ENCODE measurements at places on chromosomes 6 and 20.

GRCh38 chr6:42864602-42865001 is 14.8 kb upstream of the RPL7L1 start:
- no peak for DNase-seq

- DNase-seq = no peak
These were observed 56.3 kb downstream of the RGS17 start for GRCh38 chr6:153074761-153075160.

DNA sequence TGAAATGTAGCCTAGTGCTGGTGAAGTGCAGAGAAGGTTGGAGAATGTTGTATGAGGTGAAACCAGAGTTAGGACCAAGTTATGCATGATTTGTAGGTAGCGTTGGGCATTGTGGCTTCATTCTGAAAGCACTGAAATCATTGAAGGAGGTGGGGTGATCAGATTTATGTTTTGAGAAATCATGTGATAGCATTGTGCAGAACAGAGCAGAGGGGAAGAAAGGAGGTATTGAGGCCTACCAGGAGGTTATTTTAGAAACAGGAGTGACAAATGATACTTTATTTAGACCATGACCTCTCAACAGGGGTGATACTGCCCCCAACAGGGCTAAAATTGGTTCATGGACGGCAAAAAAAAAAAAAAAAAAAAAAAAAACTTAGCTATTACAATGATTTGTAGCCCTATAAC is 15.6 kb upstream of the HMGN3 start:
- DNase-seq = no peak

GRCh38 chr6:15796130-15796771 is 133.4 kb upstream of the DTNBP1 start:
- no peak for DNase-seq

DNA sequence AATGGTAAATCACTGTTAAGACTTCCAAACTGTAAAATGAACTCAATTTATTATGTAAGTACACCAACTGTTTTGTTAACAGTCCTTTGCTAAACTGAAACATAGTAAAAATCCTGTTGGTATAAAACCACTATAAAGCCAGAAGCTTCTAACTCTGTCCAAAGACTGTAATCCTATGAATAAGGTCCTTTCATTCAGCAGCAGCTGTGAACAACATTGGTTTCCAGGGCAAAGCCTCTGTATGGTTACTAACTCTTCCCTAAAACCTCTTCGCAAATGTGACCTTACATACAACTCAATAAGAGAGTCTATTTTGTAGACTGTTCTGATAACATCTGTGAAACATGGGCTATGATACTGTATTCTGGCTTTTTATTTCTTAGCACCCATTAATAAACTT is 40.1 kb downstream of the NUP153 start:
- no peak for DNase-seq

DNA sequence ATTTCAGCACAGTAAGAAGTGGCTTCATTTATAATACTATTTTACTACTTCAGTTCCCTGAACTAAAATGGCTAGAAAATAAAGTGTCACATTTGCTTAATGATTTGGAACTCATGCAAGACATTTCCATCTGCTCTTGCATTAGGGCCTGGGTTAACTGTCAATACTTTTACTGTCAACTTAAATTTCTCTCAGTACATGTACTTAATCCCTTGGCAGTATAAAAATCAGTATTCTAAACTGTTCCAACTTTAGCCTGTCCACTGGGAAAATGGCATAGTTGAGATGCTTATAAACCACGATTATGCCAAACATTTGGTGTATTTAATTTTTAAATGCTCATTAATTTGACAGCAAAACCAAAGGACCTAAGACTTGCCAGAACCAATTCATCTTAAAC is 154.5 kb downstream of the ASCC3 start:
- DNase-seq = no peak

GRCh38 chr20:45358282-45359068 is 4.5 kb upstream of the SYS1 start:
- no peak for DNase-seq

- DNase-seq = no peak
These were observed 273.0 kb upstream of the PREP start for GRCh38 chr6:105675715-105676397.

DNA sequence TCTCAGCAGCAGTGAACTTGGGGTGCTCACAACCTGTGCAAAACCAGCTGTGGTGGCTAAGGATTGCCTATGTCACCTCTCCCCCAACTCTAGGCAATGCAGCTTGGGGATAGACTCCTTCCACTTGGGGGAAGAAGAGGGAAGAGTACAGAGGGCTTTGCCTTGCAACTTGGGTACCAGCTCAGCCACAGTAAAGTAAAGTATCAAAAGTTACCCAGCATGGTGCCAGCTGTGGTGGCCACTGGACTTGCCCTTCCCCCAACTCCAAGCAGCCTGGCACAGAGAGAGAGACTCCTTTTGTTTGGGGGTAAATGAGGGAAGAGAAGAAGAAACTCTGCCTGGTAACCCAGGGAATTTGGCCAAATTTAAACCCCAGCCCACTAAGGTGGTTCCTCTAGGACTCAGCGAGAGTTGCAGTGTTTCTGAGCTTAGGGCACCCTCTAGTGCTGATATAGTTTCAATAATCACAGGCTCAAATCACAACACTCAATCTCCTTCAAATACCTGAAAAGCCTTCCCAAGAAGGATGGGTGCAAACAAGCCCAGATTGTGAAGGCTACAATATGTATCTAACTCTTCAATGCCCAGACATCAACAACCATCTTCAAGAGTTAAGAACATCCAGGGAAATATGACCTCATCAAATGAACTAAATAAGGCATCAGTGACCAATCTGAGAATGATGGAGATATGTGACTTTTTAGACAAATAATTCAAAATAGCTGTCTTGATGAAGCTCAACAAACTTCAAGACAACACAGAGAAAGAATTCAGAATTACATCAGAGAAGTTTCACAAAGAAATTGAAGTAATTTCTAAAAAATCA is 7.6 kb upstream of the DEFB129 start:
- no peak for DNase-seq

DNA sequence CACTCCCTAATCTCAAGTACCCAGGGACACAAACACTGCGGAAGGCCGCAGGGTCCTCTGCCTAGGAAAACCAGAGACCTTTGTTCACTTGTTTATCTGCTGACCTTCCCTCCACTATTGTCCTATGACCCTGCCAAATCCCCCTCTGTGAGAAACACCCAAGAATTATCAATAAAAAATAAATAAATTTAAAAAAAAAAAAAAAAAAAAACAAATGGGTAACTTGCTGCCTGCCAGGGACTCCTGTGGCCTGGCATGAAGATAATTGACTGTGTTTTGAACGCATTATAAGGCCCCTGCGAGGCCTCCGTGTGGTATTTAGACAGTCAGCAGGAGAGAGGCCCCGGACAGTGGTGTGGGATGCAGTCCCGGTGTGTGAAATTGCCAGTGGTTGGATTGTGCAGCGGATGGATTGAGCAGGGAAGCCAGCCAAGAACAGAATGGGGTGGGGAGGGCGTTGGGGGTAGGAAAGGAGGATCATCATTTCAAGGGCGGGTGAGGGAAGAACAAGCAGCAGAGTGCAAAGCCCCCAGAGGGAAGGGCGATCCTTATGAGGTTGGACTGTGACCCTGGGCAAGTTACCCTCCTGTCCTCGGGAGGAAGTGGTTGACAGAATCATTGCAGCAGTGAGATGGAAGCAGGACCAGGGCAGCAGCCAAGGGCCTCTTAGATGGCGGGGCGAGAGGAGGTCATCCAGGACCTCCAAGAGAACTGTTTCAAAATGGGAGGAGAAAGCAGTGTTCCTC is 43.3 kb downstream of the PPARD start:
- no peak for DNase-seq

Measured in stimulated activated CD8-positive, alpha-beta memory T cell treated with anti-CD3 and anti-CD28 coated beads, Interleukin-2, amount 100 ng/mL, for 1 hour (primary cell).